Skin of body (tissue), 3 donors: ENCODE measurements at places on chromosomes 6 and 20. TPM values are rescaled to one million over a fixed set of nuclear protein-coding genes. Genes with fewer than 3 reads are reported as not detected.
A peak's percentile ranks its signal among the peaks of the same experiment; 100 is the strongest.

DNA sequence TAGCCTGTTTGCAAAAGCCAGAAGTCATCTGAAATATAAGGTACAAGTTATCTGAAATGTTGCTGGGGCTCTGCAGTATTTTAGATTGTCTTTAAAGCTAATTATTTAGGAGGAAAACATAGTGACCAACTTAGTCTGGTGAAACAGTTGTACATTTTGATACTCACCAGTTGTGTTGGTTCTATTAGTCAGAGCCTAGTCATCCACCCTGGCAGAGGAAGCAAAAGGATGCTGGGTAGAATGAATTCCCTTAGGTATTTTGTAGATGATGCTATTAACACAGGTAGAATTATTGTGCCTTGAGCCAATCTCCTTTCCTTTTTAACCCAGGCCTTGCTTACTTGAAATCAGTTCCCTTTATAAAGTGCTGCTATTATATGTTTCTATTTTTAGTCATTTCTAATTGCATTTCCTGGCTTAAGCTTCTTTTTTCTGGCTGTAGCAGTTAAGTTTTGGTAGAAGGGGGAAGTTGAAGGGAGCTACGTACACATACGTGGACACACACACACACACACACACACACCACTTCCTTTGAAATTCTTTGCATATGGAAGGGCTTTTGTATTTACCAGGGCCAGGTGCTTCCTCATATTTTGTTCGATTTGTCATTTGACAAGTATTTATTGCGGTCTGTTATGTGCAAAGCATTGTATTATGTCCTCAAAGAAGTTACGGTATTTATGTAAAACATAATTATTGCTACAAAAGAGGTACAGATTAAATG is 82.4 kb downstream of the RTN4IP1 start:
- peak; percentile 54 for DNase-seq

DNA sequence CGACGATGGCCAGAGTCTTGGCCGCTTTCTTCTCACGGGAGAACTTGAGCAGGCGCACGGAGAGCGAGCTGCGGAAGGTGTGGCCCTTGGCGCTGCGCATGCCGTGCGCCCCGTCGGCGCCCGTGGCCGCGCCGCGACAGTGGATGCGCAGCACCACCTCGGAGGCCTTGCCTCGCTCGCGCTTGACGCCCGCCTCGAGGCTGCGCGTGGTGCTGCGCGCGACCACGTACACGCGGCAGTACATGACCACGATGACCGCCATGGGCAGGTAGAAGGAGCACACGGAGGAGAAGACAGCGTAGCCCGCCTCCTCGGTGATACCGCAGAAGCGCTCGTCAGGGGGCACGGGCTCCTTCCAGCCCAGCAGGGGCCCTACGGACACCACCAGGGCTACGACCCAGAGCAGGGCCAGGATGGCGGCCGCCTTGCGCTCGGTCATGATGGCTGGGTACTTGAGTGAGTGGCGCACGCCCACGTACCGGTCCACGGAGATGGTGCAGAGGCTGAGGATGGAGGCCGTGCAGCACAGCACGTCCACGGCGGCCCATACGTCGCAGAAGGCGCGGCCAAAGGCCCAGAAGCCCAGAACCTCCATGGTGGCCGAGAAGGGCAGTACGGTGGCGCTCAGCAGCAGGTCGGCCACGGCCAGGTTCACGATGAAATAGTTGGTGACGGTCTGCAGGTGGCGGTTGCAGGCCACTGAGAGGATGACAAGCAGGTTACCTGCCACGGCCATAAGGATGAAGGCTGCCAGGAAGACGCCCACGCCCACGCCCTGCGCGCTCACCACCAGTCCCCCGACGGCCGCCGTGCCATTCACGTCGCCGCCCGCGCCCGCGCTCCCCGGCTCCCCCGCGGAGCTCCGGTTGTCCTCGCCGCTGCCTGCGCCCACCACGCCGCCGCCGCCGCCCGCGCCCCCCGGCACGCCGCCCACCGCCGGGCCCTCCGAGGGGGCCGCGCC is 232.8 kb upstream of the RNF24 start:
- DNase-seq: no peak

DNA sequence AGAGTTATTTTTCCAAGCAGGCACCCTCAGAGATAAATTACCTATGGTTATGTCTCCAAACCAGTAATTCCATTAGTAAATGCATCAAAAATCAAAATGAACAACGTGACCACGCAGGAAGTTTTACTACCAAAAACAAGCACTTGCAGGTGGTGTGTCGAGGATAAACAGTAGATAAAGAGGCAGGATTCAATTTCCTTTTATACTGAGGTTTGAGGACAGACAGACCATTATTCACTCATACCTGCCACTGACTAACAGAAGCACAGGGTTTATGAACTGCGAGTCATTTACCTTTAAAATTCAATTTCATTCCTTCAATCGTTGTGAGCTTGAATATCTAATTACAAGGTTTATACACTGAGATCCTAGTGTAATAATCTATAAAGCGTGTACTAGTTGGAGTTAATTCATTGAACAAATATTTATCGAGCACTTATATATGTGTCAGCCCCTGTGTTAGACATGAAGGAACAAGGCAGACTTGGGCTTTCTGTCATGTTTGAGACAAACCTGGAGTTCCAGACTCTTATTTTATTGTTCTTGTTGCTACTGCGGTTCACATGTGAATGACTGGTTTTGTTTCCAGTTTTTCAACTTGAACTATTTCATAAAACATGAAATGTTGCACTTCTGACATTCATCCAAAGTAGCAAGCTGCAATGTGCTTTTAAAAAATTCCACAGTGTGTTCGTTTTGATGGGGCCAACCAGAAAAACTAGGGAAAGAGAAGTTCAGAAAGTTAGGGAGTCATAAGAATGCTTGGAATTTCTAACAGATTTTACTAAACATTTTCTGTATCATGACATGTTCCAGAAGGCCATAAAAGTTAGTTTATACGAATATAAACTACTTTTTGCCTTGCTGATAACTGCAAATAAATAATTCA is 205.6 kb downstream of the UST start:
- peak; percentile 75 for DNase-seq

DNA sequence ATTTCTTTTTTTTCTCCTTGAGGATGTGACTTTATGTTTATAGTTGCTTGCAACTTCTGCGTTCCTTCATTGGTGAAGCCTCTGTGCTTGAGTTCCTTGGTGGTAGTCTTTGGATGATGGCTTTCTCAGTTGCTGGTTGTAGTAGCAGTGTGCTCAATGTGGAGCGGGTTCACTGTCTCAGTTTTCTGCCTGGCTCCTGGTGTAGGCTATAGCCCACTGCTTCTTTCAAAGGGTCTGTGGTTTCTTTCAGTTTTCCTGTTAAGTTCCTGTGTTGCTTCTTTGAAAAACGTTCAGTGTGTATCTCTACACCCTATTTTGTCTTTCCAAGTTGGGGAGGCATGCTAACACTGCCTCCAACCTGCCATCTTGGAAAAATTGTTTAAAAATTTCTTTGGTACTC is 33.9 kb upstream of the ZBTB24 start:
- DNase-seq: no peak

DNA sequence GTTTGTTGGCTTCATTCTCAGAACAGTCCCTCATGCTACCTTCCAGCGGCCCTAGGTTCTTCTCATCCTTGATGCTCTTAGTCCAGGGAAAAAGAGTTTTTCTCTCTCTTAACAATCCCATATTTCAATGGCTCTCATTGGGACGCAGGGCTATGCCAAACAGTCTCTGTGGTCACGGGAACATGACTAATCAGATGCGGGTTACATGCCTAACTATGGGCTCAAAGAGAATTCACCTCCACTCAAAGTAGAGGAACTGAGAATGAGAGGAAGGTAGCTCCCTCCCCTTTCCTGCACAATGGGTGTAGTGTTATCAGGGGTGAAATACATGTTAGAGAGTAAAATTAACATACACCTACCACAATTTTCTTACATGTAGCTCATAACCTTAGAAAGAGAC is 18.1 kb upstream of the ATRN start:
- no peak for DNase-seq

- DNase-seq: no peak
Observed at GRCh38 chr20:56872620-56873458, 243.7 kb downstream of the TFAP2C start.

- no peak for DNase-seq
Observed at GRCh38 chr20:63191400-63191799, 24.5 kb downstream of the YTHDF1 start.

DNA sequence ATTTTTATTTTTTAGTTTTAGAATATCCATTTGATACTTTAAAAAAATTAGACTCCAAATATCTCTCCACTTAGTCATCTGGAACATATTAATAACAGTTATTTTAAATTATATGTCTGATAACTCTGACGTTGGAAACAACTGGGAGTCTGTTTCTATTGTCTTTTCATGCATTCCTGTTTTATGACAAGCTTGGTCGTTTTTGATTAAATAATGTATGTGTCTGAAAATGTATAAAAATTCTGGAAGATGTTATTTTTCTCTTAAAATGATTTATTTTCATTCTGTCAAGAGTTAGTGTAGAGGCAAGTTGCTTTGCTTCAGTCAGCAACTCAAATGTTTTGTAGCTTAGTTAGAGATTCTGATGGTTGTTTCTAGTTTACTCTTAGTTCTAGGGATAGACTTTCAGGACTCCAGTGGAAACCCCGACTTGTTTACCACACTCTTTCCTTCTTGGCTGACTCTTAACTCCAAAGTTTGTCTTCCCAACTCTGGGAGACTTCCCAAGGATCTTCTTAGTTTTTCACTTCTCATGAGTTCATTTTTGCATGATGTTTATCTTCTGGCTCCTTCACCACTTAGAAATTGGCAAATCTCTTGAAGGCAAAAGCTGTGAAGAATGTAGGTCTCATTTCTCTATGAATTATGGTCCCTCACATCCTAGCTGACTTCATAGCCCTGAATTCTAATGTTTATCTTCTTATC is 190.9 kb downstream of the LAMA2 start:
- DNase-seq: peak; percentile 73

GRCh38 chr20:50286609-50287008 is 96.0 kb downstream of the CEBPB start:
- peak; percentile 58 for DNase-seq

DNA sequence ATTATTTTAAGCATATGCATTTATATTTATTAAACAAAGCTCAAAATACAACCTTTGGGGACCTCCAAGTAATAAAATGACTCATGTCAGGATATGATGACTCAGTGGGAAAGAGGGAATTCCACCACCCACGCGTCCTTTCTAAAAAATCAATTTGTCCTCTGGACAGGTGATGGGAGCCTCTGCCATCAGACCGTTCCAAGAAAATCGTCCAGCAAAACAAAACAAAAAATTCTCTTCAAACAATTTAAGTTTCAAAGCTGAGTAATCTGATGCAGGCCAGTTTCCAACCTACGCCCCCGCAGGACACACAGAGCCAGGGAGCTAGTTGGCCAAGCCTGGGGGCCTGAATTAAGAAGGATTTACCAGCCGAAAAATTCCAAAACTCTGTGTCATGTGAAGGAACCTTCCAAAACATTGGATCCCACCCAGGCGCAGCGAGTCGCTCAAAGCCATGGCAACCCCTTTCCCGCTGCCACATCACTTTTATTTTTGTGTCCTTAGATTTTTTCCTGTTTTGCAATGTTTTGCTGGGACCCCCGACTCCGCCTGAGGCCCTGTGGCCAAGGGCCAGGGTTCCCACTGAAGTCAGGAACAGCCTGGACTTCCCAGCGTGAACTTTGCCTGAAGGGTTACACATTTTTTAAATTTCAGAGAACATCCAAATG is 95.3 kb downstream of the NFATC2 start:
- peak; percentile 53 for DNase-seq

GRCh38 chr6:128491610-128492206 is 28.7 kb downstream of the PTPRK start:
- peak; percentile 25 for DNase-seq

DNA sequence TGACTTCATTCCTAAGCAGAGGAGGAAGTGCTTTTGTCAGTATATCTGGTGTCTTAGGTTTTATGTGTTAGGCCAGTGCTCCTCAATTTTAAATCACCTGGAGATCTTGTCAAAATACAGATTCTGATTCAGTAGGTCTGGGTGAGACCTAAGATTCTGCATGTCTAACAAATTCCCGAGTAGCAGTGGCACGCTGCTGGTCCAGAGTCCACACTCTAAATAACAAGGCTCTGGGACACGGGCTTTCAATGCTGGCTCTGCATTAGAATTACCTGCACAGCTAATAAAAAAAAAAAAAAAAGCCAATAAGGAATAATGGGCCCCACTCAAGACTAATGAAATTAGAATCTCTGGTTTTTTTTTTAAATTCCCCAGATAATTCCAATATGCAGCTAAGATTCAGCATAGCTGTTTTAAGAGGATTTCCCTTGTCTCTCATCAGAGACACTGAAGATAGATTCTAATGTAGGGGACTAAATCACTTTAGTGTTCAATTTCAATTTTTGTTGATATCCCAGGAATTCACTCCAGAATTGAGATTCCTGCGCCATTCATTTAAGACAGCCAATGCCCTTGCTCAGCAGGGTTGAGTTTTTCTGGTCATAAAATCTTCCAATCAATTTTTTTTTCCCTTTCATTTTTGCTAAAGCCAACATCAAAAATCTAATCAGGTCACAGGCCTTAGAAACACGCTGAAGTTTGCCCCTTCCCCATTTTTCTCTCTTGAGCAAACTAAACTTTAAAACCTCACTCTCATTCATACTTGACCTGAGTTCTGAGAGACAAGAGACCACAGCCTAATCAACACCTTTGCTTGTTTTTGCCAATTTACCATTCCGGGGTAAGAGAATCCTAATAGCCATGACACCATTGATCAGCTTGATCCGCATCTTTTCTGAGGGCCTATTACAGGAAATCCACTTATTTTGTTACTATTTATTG is 2.4 kb downstream of the TDP2 start:
- no peak for DNase-seq

The CALHM4 gene
- total RNA-seq: 0.79 TPM

The FRMD1 gene
- total RNA-seq: 0.20 TPM

The ZFP57 gene
- 0.59 TPM for total RNA-seq

The NKAPL gene
- 0.79 TPM for total RNA-seq

The GNMT gene
- total RNA-seq: 0.20 TPM

The ZBTB46 gene
- total RNA-seq: 8.3 TPM
